ENCODE measurements at places on chromosomes 2 and 18.

GRCh38 chr2:232111551-232111950, 150.0 kb downstream of the DIS3L2 start:
- DNase-seq, result no peak

DNA sequence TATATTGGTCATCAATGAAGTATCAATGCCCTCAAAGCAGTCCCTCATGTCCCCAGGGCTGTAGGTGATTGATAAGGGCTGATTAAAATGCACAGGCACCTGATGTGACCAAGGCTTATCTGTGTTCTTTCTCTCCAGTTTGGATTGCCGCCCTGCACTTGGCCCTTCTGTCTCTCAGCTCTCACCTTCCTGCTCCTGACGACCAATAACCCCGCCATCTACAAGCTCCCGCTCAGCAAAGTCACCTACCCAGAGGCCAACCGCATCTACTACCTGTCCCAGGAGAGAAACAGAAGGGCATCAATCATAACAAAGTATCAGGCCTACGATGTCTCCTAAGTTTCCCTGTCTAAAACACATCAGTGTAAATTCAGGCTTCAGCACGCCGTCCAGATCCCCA, 41.8 kb upstream of the SLC14A1 start:
- no peak for DNase-seq

DNA sequence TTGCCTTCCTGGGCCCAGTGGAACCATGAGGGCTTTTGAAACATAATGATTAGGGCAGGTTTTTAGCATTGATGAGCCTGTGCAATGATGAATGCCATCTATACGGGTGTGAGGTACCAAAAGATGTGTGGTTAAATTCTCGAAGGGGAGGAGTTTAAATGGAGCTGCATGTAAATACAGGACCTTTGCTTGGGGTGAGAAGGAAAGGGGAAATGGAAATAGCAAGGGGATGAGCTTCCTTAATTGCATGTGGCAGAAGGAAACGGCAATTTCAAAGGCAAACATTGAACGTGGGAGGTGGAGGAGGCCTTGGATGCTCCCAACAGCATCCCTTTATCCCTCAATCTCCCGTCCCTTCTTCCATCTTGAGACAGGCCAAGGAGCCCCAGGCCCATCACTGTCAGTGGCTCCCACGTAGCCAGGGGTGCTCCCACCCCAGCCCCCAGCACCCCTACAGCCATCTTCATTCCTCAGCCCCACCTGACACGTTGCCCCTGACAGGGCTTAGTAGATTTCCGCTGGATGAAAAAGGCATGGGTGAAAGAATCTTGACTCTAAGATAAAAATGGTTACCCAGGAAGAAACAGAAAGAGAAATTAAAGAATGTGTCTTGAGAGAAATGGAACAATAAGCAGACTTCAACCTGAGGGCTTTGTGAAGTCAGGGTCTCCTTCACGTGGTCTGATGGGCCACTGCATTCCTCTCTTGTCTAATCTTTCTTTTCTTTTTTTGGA, 32.5 kb downstream of the INPP5D start:
- no peak for DNase-seq

- no peak for DNase-seq
These were observed 11.0 kb downstream of the TBR1 start for GRCh38 chr2:161426922-161427663.

- peak; percentile 58 for DNase-seq
These were observed 269.7 kb downstream of the ALPK2 start for GRCh38 chr18:58359218-58359617.

DNA sequence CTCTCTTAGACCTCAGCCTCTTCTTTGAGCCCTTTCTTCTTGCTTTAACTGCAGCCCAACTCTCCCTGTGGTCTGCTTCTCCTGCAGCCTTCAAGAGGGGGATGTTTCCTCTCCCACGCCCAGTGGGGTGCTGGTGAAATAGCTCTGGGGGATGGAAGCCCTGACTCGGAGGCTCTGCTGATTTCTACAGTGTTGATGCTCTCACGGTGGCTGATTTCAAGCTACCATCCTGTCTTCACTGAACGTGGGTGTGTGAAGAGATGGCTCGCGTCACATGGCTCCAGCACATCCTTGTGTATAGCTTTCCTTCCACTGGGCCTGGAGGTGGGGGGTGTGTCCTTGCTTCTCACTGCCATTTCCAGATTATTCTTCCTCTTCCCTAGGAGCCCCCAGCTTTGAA, 20.0 kb downstream of the MPP4 start:
- no peak for DNase-seq

GRCh38 chr2:198656869-198657268, 800.9 kb downstream of the SATB2 start:
- DNase-seq, result no peak

GRCh38 chr2:240791221-240791800, 28.7 kb downstream of the KIF1A start:
- DNase-seq, result no peak

DNA sequence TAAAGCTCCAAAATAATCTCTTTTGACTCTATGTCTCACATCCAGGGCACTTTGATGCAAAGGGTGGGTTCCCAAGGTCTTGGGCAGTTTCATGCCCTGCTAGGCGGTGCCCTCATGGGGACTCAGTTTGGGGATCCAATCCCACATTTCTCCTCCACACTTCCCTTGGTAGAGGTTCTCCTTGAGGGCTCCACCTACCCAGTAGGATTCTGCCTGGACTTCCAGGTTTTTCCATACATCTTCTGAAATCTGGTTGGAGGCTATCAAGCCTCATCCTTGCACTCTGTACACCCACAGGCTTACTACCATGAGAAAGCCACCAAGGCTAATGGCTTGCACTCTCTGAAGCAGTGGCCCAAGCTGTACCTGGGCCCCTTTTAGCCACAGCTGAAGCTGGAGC, 49.8 kb upstream of the ERMN start:
- DNase-seq, result no peak

GRCh38 chr2:40450066-40450795, 1.7 kb downstream of the SLC8A1 start:
- DNase-seq, result peak; percentile 72

- no peak for DNase-seq
These were observed 402.8 kb downstream of the TXNL1 start for GRCh38 chr18:56235481-56236013.

DNA sequence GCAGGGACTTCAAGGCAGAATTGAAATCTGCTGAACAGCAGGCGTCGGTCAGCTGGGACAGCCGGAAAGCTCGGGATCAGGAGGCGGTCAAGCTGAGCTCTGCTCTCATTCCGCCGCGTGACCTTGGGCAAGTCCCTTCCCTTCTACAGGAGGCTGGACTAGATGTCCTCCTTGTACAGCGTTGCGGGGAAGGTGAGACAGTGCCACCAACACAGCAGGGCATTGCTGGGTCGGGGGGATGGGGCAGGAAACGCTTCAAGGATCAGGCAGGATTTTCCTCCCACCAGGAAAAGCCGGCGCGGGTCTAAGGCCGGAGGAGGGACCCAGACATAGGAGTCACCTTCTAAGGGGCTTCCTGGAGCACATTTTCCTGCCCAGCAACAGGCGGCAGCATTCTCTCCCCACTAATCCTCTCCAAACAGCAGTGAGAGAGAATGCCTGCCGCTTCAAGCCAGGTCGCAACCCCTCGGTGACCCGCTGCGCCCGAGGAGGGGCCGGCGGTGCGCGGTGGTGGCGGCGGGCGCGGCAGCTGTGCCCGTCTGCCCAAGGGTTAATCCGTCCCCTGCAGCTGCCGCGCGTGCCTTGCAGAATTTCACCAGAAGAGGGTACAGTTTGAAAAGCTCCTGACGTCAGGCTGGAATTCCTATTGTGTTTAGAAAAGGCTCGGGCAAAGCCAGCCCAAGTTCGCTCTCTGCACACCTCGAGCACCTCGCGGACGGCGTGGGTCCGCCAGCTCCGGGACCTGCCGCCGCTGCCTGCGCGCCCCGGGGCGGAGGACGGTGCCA, at the start of gene KCNF1:
TSS of gene KCNF1 (plus strand) at position 644 of the 785 bp plus-strand sequence. CDS start 493 bp downstream, outside the sequence.
- peak; percentile 75 for DNase-seq

DNA sequence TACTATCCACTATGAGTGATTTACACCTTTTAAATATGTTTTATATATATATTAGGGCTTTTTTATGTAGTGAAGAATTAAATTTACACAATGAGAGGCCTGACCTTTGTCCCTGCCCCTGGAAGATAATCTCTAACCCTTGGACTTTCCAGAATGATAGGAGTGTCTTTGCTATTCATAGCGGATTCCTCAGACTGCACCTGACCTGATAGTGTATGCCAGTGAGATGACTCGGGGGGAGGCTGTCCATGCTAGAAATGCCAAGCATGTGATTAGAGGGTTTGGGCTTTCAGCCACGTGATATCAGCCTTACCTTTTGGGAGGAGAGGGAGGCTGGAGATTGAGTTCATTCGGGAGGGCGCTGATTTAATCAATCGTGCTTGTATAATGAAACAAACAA, 44.1 kb upstream of the LHCGR start:
- no peak for DNase-seq

- DNase-seq, result peak; percentile 59
These were observed 25.5 kb downstream of the ITPRID2 start for GRCh38 chr2:181916726-181917718.

DNA sequence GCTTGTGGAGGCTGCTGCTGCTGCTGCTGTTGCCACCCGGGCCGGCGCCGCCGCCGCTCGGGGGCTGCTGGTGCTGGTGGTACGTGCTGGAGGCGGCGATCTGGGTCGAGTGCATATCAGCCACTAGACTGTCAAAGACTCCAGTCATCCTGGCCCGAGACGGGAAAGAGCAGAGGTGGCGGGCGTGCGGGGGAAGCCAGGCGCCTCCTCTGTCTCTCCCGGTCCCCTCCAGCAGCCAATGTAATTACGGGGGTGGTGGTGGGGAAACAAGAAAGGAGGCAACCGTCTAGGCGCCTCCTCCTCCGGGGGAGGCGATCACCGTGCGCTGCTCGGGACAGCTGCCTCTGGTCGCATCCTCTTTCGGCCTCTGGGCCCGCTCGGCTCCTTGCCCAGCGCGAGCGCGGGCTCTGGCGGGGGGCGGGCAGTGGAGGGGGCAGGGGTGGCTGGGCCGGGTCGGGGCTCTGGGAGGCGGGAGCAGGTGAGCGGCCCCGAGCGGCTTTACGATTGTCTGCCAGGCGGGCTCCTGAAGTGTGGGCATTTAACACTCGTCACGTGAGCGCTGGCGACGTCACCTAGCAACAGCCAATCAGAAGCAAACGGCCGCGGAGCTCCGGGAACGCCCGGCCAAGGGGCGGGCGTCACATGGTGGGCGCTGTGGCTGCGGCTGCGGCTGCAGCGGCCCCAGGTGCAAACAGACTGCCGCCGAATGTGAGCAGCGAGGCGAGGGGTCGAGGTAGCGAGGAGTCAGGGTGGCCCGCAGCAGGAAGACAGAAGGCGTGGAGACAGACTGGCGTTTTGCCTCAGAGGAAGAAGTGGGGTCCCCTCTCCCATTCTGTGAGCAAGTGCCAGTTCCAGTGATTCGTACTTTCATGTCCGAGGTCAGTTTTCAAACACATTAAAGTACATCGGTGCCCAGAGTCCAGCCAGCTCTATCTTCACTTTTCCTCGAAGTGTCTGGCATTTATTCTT, at the start of gene DLX2:
TSS of gene DLX2 (minus strand) at position 510 of the 969 bp plus-strand sequence. CDS start at position 148, 362 bp downstream.
- peak; percentile 94 for DNase-seq

DNA sequence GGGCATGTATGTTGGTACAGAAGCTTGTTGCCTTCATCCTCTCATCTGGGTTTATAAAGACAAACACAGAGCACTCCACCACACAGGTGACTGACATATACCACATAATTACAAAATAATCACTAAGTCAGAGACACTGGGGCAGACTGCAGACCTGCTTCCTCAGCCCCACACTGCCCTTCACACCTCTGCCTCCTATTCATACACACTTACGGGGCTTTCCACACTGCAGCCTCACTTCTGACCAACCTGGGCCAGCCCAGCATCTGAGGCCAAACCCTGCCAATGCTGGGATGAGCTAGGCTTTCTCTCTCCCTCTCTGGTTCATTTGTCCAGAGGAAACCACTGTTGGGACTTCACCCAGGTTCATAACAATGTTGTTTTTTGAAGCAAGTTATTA, 4.5 kb downstream of the EMX1 start:
- no peak for DNase-seq

- no peak for DNase-seq
These were observed 293.5 kb downstream of the ARHGAP15 start for GRCh38 chr2:143422681-143423080.

- DNase-seq, result no peak
These were observed 8.0 kb downstream of the PASK start for GRCh38 chr2:241141214-241141770.

DNA sequence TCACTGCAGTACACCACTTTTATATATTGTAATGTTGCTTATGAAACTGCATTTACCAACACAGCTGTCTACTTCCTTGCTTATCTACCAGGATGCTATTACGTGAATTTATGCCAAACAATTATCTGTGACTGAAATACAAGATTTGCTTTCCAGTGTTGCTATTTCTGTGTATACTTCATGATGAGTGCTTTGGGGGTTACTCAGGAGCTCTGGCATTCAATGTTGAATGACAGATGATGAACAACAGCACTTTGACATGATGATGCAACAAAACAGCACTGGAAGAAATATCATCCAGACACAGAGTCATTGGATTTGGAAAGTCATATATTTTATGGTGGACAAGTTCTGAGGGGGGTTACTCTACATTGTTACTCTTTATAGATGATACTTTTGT, 125.8 kb downstream of the NETO1 start:
- no peak for DNase-seq

DNA sequence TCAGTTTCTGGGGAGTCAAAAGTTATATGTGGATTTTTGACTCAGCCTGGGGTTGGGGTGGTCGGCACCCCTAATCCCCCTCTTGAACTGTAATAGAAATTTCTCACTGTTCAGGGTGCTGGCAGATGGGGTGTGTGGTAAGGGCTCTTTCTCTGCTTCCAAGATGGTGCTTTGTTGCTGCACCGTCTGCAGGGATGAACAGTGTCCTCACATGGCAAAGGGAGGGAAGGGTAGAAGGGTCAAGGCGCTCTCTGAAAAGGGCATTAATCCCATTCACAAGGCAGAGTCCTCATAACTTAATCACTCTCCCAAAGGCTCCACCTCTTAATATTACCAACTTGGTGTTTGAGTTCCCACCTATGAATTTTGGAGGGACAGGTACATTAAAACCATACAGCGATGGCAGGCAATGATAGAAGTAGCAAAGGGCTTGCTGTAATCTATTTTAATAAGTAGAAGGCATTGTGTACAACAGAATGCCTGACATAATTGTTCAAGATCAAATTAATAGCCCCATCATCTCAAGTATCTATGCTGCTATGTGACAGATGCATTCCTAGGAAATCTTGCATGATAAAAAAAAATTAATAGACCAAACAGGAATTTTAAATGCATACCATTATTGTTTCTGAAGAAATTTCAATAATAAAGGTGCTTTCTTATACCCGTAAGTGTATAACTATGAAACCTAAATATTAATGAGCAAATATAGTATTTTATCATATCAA, 28.1 kb downstream of the MMADHC start:
- DNase-seq, result no peak

DNA sequence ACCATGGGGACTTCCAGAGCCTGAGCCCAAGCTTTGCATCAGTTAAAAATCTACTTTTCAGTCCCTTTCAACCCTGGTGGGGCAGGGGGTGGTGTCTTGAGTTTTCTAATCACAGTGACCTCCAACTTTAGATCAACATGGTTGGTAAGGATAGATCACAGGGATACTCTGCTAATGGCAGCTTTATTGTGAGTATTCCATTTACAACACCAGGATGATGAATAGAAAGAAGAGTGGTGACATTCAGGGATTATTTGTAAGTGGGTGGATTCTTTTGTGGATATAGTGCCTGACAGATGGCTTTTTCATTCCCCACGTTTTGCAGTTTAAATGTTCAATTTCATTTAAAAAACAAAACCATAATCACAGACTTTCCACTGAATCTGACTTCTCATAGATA, 51.3 kb downstream of the ZNF532 start:
- DNase-seq, result no peak

- peak; percentile 48 for DNase-seq
These were observed 33.1 kb downstream of the IRS1 start for GRCh38 chr2:226766352-226767055.

Data from EH (cell line).